HL-60 (cell line): ENCODE measurements at places on chromosomes 2 and 18.

GRCh38 chr2:136766073-136766404 lies 694 bp downstream of the THSD7B start:
- DNase-seq, result no peak

GRCh38 chr2:144411473-144411872 lies 108.4 kb downstream of the ZEB2 start:
- DNase-seq, result no peak

DNA sequence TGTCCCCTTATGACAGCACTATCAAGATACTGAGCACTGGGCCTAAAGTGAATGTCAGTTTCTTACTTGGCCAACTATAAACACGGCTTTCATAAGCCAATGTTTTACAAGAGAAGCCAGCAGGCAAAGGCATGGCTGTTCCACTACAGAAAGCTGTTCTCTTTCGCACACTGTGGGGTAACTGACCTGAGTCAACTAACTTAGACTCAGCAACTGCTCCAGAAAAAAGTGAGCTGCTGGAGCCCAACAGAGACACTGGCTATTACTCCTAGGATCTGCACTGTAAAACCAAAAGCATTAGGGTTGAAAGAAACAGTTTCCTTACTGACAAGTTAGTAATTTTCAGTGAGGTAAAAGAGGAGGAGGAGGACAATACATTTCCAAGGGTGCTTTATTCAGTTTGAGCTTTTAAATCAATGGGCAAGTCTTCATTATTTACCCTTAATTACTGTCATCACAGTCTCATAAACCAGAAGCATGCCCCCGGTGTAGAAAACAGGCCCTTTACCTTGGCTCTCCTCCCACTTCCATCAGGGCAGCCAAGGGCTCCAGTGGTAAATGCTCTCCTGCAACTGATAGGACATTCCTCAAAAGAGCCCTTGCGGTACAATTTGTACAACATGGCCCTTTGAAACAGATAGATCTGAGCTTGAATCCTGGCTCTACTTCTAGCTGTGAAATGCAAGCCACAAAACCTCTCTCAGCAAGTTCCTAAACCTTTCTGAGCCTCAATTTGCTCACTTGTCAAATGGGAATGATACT lies 275.7 kb downstream of the PDE11A start:
- no peak for DNase-seq

DNA sequence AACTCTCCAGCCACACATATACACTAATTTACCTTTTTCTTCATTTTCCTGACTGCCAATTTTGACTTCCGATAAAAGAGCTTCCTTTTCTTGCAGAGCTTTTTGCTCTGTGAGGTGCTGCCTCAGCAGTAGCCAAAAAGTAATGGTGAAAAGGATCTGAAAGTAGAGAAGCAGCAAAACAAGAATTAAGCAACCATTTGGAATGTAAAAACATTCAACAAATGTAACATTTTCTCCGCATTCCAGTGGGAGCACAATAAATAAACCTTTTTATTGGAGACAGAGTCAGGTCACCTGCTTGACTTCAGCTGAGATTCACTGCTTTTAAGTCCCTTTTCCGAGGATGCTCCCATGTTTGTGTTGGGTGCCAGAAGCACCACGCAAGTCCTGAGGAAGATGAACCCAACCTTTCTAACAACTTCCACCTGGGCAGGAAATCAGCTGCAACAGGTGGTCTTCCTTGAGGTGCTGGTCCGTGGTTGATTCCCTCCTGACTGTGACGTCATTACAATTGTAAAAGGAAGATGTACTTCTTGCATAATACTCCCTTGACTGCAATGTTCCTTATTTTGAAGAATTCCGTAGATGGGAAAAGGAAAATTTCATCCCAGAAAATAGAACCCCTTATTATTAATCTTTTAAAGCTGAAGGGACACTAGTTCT lies 265.5 kb downstream of the NAPG start:
- no peak for DNase-seq

DNA sequence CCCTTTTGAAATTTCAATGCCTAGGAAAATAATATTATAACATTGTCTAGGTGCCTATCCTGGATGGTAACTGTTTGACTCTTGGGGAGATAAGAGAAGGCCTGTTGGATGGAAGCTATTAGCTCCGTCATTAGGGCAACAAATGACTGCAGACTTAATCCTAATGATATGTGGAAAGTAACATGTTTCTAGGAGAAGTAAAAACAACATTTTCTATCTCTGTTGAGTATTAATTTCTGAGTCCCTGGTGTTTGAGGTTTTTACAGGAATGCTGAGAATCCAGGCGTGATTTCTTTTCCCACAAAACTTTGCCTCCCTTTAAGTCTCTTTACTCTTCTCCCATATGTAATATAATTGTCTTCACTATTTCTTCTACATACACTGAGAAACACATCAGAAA lies 159.1 kb downstream of the GALNT1 start:
- DNase-seq, result no peak

DNA sequence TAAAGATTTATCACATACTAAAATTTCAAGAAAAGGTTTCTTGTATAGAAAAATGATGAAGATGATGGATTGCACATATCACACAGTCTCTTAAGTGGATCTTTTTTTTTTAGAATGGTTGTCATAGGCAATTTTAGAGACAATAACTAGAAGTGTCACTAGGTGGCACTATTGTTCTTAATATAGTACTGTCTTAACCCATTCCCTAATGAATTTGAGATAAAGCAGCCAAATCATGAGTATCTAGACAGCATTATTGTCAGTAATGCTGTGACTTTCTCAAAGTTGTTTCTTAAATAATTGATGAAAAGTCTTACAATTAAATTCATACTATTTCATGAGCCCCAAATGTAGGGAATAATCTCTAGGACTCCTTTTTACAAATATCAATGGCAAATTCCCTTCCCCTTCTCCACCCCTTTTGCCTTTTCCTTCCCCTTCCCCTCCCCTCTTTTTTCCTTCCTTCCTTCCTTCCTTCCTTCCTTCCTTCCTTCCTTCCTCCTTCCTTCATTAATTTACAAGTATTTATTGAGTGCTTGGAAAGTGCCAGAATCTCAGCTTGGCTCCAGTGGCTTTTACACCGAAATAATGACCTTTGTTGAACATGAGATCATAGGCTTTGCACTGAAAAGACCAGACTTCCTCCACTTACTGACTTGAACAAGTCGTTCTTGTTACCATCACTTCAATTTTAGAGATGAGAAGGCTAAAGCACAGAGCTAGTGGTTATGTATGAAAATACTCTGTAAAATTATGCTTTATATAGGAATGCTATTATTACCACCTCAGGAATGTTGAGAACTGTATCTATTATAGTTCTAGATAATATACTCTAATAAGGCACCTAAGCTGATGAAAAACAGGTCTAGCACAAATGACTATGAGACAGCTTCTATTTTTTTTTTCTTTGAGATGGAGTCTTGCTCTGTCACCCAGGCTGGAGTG lies 19.8 kb downstream of the MYL12B start:
- peak; percentile 47 for DNase-seq
